Stimulated activated CD8-positive, alpha-beta memory T cell treated with anti-CD3 and anti-CD28 coated beads, Interleukin-4, amount 100 ng/mL, for 48 hours (primary cell): ENCODE measurements at places on chromosomes 5 and 9.

GRCh38 chr9:99185348-99185632 is 36.5 kb downstream of the ALG2 start:
- no peak for DNase-seq

GRCh38 chr9:36053971-36054370 is 17.3 kb downstream of the RECK start:
- DNase-seq: no peak

GRCh38 chr5:36660397-36661049 is 54.1 kb downstream of the SLC1A3 start:
- DNase-seq: no peak

DNA sequence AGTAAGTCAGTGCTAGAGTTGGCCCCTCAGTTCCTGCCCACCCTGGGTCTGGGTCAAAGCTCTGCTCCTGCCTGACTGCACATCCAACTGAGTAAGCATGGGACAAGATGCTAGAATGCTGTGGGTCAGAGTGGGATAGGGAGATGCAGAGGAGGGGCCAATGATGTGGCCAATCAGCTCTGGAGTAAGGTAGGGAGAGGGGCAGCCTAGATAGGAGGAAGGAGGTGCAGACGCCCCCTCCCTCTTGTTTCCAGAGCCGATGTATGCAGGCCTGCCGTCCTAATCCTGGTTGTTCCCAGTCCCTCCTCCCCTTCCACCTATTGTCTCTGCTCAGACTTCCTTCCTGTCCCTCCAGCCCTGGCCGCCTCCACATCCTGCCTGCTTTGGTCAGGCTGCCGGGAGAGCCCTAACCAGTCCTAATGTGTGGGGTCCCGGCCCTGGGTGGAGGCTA is 1.3 kb downstream of the ARAP3 start:
- DNase-seq: no peak

DNA sequence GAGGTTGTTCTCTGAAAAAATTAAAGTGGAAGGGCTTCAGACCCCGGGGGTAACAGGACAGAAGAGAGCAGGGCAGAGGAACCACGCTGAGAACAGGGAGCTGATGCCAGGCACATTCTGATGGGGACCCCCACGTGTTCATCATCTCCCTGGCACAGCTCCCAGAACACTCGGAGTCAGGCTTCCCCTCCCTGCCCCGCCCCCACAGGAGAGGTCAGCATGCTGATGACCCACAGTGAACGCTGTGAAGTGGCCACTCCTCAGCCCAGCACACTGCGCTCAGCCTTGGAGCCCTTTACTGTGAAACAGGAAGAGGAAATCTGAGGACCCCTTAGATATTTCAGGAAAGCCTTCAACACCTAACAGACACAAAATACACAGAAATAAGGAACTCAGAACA is 16.4 kb downstream of the RETREG1 start:
- DNase-seq: no peak

DNA sequence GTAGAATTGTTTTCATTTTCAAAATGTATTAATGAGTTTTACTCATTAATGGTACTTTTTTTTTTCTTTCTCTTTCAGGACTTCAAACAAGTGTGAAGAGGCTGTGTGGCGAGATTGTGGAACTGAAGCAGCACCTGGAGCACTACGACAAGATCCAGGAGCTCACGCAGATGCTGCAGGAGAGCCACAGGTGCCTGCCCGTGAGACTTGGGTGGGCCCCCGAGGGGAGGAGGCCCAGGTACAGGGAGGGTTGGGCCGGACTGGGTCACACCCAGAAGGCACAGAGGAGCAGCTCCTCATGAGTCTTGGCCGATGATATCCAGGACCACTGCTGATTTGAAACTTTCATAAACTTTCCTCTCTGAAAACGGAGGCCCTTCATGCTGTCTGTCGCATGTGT is 35.6 kb downstream of the CEP72 start:
- DNase-seq: no peak

- DNase-seq: no peak
These were observed 154.6 kb downstream of the FSTL4 start for GRCh38 chr5:133457439-133458355.

GRCh38 chr5:88487066-88487465 is 218.4 kb upstream of the TMEM161B start:
- DNase-seq: no peak

GRCh38 chr5:173229382-173229959 is 5.5 kb downstream of the NKX2-5 start:
- DNase-seq: no peak

- no peak for DNase-seq
These were observed 18.7 kb upstream of the HMHB1 start for GRCh38 chr5:143793249-143793648.

GRCh38 chr9:81693671-81694378 is 4.5 kb upstream of the TLE1 start:
- no peak for DNase-seq

DNA sequence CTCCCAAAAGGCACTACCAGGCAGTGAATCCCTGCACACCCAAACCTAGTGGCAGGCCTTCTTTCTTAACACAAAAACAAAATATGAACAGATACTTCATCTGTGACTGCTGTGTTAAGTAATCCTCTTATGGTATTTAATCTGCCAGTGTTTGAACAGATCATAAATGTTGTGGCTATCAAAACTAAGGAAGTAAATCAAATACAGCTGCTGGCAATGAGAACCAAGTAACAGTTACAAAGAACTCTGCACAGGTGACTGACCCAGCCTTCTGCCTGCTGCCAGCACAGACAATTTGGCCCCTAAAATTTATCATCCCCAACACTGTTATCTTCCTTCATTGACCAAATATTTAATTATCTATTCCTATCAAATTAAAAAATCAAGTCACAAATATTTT is 78.0 kb downstream of the GNAQ start:
- DNase-seq: no peak

DNA sequence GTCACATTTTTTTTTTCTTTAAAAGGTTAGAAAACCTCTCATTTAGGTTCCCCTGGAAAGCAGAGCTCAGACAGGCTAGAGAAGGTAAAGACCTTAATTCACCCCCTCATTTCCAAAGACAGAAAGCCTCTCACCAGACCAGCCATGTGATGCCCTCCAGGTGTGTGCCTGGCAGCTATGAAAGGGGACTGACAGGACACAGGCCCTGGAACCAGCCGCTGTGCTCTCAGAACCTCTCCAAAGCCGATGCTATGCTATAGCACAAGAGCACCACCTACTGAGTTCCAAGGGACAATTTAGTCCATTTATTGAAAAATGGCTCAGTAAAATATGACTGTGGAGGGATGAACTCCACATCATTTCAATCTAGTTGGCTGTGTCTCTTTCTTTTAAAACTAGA is 48.8 kb downstream of the FANCC start:
- no peak for DNase-seq

DNA sequence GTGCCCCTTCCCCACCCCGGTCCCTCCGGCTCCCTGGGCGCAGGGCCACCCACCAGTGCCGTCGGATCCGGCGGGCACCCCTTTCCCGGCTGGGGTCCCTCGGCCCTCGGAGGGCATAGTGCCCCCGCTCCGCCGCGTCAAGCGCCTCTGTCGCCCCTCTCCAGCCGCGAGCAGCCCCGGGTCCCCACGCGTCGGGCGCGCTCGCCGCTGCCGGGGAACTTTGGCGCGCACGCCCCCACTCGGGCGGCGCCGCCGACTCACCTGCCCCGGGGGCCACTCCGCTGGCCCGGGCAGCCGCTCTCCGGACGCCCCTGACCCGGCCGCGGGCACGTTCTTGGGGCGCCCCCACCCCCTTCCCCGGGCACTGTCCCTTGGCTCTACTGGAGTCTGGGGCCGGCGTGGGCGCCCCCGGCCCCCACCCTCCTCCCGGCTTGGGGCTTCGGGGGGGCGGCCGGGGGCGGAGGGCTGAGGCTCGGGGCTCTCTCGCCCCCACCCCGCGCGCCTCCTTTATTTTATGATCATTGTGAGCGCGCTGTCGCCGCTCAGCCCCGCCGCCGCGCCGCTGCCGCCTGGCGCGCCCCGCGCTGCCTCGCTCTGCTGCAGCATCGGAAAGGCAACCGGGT is 1.1 kb upstream of the FAM78A start:
- peak; percentile 41 for DNase-seq

- no peak for DNase-seq
These were observed 2.4 kb downstream of the EHMT1 start for GRCh38 chr9:137621131-137621757.

GRCh38 chr5:74402553-74402952 is 238.0 kb downstream of the ENC1 start:
- no peak for DNase-seq

- no peak for DNase-seq
These were observed 47.6 kb downstream of the ACER2 start for GRCh38 chr9:19456426-19456825.

DNA sequence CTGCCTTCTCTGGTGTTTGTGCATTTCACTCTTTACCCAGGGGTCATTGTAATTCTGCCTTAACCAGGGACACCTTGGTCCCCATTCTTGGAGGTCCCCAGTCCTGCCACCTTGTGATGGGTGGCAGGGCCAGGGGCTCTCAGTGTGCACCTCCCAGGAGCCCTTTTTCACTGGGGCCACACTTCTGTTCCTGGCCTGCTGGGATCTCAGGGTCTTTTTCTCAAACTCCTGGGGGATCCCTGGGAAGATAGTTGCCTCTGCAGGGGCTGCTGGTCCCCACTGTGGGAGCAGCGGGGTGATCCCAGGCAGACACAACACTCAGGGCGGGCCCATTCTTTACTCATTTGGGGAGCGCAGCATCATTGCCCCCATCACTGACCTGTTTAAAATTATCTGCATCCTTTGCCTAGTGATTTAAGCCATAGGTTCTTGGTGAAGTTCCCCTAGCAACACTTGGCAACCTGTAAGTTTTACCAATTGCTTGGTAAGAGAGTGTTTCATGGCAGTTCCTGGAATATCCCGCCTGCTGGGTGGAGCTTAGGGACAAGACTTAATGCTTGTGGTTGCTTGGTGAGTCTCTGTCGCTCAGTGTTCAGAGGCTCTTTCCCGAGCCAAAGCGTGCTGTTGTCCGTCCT is 15.7 kb downstream of the PHF2 start:
- peak; percentile 7 for DNase-seq

DNA sequence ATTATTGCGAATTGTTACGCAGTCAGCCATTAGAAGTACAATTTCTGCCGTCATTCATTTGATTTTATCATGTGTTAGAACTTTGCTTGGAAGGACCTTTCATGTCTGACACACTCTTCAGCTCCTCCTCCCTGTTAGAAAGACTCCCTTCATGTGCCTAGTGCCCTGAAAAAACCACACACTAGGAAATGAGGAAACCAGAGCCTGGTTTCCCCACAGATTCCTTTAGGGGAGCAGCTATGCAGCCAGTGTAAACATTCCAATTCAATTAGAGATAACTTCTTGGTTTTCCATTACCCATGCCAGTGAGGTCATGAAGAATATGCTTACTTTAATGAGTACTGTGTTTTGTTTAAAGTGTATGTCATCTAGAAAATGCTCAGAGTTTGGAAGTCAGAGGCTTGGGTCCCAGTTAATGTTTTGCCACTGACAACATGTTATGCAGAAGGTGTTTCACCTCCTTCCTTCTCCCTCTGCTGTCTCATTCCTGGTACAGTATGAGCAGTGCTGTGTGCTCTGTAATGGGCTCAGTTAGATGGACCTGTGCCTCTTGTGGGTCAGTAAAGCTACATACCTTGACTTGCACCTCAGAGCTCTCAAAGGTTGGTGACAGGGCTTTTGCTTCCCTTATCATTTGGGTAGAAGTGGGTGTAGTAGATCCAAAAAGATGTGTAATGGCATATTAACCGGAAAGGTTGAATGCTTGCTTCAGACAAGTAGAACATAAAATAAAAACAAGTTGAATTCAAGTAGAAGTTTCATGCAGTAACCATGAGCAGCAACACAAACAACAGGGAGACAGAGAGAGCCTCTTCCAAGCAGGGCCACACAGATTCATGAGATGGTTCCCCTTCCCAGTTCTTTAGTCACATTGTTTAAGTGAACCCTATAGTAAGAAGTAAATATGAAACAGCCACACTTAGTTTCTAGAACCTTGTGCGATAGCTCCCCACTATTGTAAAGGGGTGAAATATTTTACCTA is 52.6 kb upstream of the TNFAIP8 start:
- no peak for DNase-seq

DNA sequence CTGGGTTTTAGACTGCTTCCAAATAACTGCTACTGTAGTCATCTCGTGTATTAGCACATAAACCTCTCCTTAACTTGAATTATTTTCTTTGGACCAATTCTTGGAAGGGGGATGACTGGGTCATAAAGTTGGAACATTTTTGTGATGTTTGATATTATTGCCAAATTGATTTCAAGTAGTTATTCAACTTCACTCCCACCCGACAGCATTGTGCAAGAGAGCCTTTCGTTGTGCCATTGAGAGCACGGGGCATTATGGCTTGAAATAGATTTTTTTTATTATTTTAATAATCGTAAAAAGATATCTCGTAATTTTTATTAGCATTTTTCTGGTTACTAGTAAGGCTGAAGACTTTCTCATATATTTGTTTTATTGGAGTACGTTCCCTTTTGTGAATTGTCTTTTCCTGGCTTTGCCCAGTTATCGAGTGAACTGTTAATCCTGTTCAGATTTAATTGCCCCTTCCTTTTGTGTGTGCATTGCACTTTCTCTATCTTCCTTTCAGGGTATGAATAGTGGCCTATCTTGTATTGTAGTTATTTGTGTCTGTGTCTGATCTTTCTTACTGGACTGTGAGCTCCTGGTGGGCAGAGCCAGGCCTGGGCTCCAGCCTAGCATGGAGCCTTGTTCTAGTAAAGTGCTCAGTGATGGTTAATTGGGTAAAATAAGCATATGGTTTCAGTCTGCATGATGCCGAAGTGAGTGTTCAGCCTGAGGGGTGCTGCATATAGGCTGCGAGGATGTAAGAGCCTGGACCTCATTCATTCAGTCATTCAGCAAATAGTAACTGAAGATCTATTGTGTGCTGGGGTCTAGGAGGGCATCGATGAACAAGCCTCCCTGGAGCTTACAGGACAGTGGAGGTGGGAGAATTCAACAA is 93.5 kb upstream of the SHB start:
- no peak for DNase-seq

GRCh38 chr9:79551994-79552393 is 19.8 kb upstream of the TLE4 start:
- DNase-seq: no peak

- DNase-seq: peak; percentile 61
These were observed 17.9 kb downstream of the FGD3 start for GRCh38 chr9:92965061-92965758.

- DNase-seq: no peak
These were observed 203.8 kb upstream of the RAI14 start for GRCh38 chr5:34452170-34452828.

DNA sequence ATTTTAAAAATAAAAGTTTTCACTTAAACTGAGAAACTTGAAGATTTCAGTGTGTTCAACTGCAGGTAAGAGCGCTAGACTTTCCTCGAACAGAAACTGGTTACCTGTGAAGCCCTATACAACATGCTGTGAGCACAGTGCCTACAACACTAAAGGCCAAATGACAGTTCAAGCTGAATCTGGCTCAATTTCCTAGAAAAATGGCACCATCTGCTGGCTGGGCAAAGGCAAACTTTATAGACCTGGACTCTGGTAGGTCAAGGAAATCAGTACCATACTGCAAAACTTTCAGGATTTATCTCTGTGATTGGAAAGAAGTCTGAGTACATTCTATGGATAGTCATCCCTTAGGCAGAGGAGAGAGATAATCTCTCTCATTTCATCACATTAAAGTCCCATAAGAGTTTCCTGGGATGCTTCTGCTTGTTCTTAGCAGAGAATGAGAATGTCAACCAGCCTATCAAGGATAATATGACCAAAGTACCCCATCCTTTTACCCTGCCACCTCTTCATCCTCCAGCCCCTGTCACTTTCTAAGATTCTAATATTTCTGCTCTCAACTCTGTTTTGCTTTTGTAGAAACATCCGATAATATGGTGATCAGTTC is 31.8 kb upstream of the FOXB2 start:
- DNase-seq: no peak

GRCh38 chr5:21817668-21818369 is 1035.3 kb downstream of the CDH12 start:
- no peak for DNase-seq

GRCh38 chr5:130801963-130802362 is 363.1 kb downstream of the HINT1 start:
- DNase-seq: no peak
